Left hindlimb (tissue), 1 donor: ENCODE measurements at places on chromosomes 12 and 14.

DNA sequence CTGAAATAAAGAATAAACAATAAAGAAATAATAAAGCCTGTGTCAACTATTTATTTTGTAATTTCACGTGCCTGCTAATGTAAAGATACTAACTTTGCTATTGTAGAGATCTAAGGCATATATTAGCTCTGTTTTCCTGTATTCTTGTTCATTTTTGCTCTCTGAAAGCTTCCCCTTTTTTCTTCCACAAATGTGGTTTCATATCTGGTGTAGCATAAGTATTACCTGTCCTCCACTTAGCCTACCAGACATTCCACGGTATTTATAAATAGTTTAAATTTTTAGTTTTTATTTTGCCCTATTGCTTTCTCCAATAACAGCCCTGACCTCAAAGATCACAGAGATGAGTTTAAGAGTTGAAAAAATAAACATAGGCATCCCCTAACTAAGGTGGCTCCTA is 92.6 kb upstream of the ATP2B1 start:
- DNase-seq = no peak

DNA sequence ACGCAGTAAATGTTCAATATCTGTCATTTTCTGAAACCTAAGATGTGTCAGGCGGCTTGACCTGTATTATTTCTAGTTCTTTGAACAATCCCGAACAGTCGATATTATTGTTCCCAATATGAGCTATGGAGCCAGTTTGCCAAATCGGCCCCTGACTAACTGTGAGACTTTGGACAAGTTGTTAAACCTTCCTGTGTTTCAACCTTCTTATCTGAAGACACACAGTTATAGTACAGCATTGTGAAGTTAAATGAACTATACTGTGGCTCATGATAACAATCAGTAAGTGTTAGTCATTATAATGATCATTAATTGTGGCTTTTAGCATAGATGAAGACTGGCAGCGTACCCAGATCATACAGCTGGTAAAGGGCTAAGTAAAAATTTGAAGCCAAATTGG is 23.4 kb downstream of the DDX47 start:
- no peak for DNase-seq

GRCh38 chr12:98308141-98308540 is 207.2 kb upstream of the TMPO start:
- no peak for DNase-seq

DNA sequence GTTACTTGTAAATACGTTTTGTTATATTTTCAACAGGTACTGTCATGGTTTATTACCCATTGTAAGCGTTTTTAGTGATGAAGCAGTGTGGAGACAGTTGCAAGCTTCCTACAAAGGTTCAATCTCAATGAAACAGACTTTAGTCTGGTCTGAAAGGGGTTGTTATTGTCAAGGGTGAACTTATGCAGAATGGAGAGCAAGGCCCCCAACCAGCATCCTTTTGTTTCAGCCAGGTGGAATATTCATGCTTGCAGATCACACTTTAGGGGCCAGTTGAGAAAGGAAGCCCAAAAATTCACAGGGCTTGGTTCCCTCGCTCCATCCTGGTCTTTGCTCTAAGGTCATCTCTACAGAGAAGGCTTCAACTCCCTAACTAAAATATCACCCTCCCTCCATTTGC is 103.7 kb downstream of the PRICKLE1 start:
- DNase-seq = no peak

DNA sequence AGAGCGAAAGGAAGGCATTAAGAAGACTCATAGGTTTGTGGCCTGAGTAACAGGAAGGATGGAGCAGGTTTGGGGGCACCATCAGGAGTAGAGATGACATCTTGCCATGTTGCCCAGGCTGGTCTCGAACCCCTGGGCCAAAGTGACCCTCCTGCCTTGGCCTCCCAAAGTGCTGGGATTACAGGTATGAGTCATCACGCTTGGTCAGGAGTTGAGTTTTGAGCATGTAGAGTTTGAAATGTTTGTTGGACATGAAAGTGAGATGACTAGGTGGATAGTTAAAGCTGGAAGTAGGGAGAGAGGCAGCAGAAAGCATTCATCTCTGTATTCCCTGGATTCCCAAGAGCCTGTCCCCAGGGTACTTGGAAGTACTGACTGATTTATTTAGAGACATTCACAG is 112.6 kb downstream of the ERC1 start:
- no peak for DNase-seq

- no peak for DNase-seq
These were observed 15.0 kb downstream of the MDM1 start for GRCh38 chr12:68317047-68317667.

GRCh38 chr12:53500142-53500775 is 824 bp upstream of the TARBP2 start:
- DNase-seq = no peak

- DNase-seq = no peak
These were observed 1502.6 kb upstream of the FLRT2 start for GRCh38 chr14:84027351-84027750.

- no peak for DNase-seq
These were observed 819.0 kb downstream of the NRXN3 start for GRCh38 chr14:78989221-78989620.

DNA sequence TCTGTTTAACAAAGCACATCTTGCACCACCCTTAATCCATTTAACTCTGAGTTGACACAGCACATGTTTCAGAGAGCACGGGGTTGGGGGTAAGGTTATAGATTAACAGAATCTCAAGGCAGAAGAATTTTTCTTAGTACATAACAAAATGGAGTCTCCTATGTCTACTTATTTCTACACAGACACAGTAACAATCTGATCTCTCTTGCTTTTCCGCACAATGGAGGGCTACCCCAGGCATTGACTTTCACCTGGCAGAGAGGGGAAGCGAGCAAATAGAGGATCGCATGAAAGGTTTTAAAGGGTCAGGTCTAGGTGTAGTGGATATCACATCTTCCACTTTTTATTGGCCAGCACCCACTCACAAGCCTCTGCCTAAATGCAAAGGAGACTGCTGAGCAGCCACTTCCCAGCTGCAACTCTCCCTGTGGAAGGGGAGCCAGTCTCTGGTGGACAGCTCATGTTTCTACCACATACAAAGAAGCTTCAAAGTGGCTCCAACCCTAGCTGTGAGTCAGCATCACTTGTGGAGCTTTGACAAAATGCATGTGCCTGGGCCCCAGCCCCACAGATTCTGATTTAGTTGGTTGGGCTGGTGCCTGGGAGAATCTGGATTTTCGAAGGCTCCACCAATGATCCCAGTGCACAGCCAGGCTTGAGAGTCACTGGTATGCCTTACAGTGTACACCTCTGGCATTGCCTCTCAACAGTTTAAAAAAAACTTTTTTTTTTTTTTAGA is 7.2 kb upstream of the FNTB start:
- no peak for DNase-seq

DNA sequence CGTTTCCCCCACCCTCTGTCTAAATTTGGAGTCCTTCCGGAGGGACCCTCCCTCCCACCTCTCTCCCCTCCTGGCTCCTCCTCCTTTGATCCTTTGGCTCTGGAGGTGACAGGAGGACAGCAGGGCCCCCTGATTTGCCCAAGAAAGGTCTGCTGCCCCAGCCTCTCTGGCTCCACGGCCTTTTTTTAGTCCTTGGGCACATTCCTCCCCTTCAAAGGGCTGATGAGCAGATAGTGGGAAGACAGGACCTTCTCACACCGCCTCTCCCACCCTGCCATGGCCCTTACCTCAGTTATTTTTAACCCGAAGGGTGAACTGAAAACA is 196 bp upstream of the MYH6 start:
- no peak for DNase-seq

- DNase-seq = no peak
These were observed 1.1 kb upstream of the CKAP4 start for GRCh38 chr12:106248846-106249371.

DNA sequence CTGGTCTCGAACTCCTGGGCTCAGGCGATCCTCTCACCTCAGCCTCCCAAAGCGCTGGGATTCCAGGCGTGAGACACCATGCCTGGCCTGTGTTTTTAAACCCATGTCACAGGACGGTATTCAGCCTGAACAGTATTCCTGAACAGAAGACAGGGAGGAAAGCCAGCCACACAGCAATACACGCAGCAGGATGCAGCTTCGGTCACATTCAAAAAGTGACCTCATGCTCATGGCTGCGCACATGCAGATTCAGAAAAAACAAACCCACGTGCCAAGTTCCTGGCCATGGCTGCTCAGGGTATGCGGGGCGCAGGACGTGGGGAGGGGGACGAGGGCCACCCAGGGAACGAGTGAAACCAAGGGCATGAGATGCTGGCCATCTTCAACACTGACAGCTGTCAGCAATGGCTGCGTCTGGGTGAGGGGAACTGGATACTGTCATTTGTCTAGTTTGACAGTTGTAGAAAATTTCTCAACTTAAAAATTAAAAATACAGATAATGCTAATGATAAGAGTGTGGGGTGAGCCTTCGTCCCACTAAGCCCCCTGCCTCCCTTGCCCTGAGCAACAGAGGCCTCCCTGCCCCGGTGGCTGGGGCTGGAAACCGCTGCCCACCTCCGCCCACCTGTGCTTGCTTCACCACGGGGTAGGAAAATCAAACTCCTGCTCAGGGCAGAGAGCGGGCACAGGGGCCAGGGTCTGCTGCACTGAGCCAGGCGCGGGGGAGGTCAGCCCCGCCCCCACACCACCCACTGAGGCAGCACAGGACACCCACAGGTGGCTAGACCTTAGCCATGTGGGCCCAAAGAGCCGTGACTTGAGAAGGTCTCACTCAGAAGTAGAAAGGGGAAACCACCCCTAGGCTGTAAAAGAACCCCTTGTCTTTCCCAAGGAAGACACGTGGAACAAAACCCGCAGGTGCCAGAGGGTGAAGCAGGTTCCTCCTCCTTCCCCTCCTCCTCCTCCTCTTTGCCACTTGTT is 84.2 kb downstream of the SCARB1 start:
- DNase-seq = no peak

- DNase-seq = no peak
These were observed 875.7 kb upstream of the USP15 start for GRCh38 chr12:61384511-61384910.

GRCh38 chr14:71716041-71716772 is 216.0 kb upstream of the RGS6 start:
- DNase-seq = no peak

GRCh38 chr12:54294152-54294952 is 6.5 kb downstream of the NFE2 start:
- no peak for DNase-seq
